Activated T-helper 9 cell treated with anti-CD3 and anti-CD28 coated beads, Interleukin-2, amount 50 U/mL, for 16 hours (primary cell): ENCODE measurements at places on chromosomes 5 and 9.

DNA sequence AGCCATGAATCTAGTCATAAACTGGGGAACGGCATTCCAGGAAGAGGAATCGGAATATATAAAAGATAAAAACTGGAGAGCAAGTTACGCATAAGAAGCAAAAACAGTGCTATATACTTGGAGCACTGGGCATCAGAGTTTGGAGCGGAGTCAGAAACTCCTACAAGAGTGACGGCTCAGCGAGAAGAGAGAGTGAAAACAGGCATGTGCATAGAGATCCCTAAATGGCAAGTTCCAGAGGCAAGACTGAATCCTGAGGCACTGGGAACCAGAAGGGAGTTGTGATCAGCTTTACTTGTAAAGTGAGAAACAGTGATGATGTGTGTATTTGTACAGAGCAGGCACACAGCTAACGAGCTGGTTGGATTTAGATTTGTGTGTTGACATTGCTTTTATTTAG is 514.4 kb upstream of the TNC start:
- DNase-seq: no peak

DNA sequence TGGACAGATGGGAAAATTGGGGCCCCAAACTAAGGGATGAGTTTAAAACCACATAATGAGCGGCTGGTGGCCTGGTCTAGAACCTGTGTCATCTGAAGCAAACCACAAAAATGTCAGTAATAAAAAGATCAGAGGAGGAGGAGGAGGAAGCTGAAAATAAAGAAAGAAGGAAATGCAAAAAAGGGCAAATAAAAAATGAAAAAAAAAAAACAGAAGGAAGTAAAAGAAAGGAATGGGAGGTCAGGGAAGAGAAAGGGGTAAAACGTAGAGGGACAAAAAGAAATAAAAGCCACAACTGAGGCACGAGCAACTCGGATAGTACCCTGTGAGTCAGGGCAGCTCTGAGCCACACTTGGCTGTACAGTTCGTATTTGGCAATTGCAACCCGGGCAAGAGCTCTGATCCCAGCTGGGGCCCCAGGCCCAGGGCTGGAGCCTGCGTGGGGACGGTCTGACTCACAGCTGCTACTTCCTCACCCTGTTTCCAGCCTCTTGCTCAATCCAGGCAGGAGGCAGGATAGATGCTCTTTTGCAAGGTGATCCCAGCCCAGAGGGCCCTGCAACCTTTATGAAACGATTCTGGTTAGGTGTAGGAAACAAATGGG is 137.9 kb upstream of the TRIM32 start:
- DNase-seq: no peak

GRCh38 chr9:86303316-86303975 is 21.1 kb upstream of the ISCA1 start:
- DNase-seq: no peak

- DNase-seq: no peak
These were observed 24.0 kb downstream of the PTGES2 start for GRCh38 chr9:128103589-128103962.

DNA sequence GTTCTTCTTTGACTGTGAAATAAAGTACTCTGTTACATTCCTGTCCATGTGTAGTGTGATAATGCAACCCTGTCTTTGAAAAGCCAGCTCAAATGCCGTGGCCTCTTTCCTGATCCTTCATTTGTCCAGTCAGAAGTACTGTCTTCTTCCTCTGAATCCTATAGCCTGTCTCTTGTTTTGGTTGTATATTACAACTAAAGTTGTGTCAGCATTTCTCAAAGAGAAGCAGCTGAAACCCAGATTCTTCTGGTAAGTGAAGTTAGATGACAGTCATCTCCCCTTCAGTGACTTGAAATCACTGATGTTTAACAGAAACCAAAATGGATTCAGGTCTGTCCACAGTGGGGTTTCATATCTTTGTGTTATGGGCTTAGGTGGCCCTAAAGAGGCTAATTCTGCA is 196.2 kb downstream of the PCSK1 start:
- no peak for DNase-seq

GRCh38 chr5:134638760-134639201 is 6.2 kb upstream of the SAR1B start:
- no peak for DNase-seq
